ENCODE measurements at places on chromosomes 2 and 18.

GRCh38 chr2:212228743-212229171 lies 309.8 kb downstream of the ERBB4 start:
- DNase-seq = no peak

DNA sequence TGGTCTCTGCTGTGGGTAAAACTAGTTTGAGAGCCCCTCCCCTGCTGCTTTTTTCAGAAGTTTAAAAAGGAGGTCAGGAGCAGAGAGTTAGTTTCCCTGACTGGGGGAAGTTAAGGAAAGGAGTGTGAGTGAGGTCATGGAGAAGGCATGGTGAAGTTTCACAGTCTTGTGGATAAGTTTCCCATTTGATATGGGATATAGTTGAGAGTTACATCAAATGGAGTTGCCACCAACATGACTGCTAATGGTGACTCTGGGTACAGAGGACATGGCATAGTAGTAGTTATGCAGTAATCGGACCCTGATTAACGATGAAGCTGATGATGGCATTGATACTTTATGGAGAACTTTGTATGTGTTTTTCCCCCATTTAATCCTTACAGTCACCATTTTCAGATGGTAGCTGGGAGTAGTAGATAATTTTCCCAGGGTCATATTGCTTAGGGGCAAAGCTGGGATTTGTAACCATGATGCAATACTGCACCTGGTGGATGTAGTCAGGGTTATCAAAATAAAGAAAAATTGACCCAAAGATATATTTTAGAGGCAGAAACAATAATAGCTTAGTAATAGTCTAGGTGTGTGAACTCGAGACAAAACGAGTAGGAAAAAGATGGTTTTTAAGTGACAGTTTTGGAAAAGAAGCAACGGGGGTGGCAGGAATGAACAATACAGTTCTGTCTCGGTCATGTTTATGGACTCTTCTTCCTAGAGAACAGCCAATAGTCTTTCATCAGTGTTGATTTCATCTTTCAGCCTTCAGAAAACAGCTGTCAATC lies 74.6 kb downstream of the FMNL2 start:
- no peak for DNase-seq

- DNase-seq = no peak
Measured at GRCh38 chr2:156445296-156446220, 9.4 kb downstream of the GPD2 start.

DNA sequence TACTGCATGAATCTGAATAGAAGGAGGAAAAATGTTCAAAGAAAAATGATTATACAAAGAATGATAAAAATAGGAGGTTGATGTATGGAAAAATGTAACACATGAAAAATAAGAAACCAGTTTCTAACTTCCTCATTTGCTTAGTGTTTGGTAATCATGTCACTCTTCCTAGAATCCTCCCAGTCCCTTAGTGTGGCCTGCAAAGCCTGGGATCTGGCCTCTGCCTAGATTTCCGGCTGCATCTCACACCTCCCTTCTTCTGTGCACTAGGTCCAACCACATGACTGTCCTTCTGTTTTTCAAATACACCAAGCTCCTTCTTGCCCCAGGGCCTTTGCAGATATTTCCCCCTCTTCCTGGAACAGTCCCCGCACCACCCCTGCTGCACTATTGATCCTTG lies 76.8 kb upstream of the RBMS1 start:
- DNase-seq = no peak

DNA sequence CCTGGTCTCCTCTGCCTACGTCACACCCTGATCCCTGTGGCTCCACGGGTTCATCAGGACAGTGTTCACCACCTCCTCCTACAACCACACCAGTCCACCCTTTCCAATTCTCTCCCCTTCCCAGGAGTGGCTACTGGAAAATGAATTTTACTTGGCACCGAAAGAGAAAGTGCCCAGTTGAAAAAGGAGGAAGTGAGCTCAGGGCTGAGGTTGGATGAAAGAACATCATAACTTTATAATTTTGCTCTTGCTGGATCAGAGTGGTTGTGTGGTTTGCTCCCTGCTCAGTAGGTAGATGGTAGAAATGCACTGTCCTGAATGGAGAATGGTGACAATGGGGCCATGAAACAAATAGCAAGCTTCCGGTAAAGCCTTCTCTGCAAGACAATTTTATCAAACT lies 140.3 kb upstream of the DDX18 start:
- no peak for DNase-seq

DNA sequence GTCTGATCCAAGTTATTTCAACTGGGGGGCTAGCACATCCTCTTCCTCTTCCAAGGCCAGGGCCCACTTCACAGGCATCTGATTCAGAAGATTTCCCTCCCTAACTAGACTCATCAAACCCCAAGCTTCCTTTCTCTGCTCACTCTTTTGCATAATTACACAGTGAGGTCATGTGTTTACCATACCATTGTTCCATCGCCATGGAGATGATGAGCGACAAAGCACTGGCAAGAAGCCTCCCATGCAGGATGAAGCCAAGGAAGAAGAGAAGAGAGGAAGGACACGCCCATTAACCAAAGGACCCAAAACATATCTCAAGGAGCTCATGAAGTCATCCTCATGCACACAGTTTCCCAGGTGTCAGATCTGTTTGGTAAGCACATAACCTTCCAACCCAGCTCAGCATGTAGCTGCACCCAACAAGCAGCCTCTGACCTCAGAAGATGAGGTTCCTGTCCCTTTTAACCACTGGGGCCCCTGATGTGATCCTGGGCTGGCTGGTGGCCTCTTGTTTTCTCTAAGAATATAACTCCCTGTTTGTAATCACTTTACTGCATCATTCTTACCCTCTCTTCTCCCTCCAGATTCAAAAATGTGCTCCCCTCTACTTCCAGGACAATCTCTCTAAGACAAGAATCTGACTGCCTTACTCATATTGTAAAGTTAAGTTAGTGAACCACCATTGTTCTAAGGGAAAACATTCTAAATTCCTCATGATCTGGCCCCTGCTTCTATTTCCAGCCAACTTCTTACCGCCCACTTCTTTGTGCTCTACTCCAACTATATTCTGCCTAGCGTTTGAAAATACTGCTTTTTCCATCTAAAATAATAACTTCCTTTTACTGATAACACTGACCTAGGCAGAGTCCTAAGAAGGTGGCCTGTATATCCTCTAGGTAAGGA lies 190.1 kb downstream of the TTC32 start:
- no peak for DNase-seq

DNA sequence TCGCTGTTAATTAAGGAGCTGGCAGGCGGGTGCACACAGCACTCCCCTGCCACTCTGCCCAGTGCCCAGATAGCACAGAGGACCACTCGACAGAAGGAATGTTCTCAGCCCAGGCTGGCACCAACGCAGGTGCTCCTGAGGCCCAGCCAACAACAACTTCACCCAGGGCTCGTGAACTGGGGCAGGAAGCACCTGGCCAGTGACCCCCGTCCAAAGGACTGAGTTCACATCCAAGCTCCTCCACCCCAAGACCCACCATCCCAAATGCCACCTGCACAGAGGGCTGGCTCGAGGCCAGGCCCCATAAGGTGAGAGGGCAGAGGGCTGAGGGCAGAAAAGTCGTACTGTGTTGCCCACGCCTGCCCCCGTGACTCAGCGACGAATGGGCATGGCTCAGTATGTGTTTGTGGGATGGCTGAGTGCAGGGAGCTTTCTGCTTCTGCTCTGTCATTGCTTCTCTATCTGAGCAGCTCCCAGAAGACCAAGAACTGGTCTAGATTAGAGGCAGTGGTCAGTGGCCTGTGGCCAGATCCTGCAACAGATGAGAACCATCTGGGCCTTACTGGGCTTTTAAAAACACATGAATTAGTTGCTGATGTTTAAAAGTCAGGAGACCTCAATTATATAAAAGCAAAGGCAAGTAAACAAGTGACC lies 68.4 kb downstream of the POLR1A start:
- DNase-seq = no peak

- no peak for DNase-seq
Measured at GRCh38 chr2:112290088-112290487, 14.7 kb downstream of the ZC3H6 start.

- DNase-seq = no peak
Measured at GRCh38 chr2:229160180-229160579, 110.9 kb downstream of the PID1 start.

- DNase-seq = no peak
Measured at GRCh38 chr2:128303911-128304310, 14.8 kb downstream of the HS6ST1 start.

DNA sequence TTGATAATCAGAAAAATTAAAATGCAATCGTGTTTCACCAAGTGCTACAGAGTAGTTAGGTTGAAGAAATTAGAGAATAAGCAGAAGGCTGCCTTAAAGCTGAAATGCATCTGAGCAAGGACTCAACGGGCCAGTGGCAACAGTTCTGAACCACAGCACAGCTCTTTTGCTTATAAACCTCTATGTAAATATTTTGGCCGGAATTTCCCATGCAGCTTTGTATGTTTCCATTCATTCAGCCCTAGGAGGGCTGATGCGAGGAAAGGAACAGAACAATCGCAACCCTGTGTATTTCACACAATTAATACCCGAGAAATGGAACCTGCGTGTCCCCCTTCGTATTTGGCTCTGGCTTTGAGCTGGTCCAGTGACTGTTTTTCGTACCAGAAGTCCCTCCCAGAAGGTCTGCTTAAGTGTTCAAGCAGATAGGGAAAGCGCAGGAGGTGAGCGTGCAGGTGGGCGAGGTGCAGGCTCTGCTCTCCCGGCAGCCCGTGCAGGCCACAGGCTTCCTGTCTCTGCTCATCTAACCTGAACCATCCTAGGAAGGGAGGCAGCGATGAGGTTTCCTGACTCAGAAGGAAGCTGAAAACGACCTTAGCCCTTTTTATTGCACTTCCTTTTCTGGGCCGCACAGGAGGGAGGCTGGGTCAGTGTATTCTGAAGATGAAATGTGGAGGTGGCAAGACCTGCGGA lies 67.3 kb downstream of the ASB1 start:
- no peak for DNase-seq

- DNase-seq = no peak
Measured at GRCh38 chr2:40130251-40130994, 321.5 kb downstream of the SLC8A1 start.

DNA sequence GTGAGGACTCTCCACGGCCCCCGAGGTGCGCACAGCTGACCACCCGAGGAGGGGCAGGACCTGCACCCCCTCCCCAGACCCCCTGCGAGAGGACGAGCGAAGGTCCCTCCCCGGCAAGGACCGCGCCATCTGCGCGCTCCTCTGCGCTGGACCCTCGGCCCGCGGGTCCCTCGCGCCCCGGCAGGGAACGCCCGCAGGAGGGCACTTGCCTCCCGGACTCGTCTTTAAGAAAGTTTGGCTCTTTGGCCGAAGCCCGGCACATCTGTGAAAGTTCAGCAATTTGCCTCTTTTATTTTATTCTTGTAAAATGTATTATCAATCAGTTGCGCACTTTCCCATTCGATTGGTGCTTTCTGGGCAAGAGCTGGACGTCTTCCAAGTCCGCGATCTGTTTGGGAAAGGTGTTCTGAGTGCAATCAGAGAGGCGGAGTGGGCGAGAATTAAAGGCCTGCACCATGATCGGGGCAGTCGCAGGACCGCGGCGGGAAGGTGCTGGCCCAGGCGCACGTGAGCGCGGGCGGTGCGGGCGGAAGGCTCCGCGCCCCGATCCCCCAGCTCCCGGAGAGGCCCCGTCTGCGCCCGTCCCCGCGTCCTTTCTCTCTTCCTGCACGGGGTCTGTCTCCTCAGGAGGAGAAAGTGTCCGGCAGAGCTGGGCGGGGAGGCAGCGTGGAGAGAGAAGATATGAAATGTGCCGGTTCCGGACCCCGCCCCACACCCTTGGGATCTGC lies 1.6 kb upstream of the ALKAL2 start:
- no peak for DNase-seq

DNA sequence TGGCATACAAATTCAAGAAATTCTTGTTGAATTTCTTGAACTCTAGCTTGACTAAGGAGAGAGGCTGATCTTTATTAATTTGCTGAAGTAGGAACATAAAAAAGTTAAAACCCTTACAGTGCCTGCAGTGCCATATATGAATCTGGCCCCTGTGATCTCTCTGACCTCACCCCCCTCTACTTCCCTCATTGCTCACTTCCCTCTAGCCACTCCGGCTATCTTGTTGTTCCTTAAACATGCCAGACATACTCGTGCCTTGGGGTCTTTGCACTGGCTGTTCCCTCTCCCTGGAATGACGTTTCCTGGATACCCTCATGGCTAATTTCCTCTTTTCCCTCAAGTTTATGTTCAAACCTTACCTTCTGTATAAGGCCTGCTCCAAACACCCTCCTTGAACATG lies 246.3 kb upstream of the SIX2 start:
- DNase-seq = no peak

DNA sequence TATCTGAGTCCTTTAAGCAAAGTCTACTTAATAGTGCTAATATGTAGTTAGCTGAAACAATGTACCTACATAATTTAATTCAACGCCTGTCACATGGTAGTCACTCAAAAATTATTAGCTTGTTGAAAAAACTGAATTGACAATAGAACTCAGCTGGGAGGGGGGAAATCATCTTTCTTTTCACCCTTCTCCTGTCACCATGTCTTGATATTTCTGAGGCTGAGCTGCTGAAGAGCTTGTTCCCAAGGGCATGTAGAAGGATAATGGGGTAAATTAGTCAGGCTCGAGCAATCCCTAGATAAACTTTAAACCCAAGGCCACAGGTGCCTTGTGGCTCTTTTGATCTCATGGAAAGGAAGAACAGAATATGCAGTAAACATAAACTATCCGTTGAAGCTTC lies 339.6 kb upstream of the LRATD1 start:
- no peak for DNase-seq

- no peak for DNase-seq
Measured at GRCh38 chr18:26839609-26840008, 25.9 kb downstream of the AQP4 start.

DNA sequence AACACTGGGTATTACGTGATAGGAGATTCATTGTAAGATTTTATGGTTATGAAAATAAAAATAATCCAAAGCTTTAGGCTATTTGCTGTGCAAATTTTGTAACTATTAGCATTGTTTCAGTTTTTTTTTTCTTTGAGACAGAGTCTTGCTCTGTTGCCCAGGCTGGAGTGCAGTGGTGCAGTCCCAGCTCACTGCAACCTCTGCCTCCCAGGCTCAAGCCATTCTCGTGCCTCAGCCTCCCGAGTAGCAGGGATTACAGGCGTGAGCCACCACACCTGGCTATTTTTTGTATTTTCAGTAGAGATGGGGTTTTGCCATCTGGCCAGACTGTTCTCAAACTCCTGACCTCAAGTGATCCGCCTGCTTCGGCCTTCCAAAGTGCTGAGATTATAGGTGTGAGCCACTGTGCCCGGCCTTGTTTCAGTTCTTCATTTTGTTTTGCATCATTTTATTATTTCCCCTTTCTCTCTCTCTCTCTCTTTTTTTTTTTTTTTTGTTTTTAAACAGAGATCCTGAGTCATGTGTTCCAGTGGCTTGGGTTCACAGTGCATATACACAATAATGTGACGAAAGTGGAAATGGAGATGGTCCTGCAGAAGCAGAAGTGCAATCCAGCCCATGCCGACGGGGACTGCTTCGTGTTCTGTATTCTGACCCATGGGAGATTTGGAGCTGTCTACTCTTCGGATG lies 25.8 kb downstream of the CASP10 start:
- DNase-seq = no peak

- DNase-seq = no peak
Measured at GRCh38 chr2:118103951-118104940, 16.0 kb downstream of the INSIG2 start.

DNA sequence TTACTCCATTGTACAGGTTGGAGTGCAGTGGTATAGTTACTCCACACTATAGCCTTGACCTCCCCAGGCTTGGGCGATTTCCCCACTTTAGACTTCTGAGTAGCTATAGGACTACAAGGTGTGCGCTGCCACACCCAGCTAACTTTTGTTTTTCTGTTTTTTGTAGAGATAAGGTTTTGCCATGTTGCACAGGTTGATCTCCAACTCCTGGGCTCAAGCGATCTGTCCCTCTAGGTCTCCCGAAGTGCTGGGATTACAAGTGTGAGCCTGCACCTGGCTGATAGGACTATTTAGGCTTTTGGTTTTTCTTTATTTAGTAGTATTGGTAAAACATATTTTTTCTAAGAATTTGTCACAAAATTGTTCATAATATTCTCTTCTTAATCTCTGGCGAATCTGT lies 121.7 kb downstream of the PHLPP1 start:
- no peak for DNase-seq

Measured in stimulated activated CD8-positive, alpha-beta memory T cell treated with anti-CD3 and anti-CD28 coated beads, Interleukin-2, amount 100 ng/mL, for 1 hour (primary cell).